ENCODE measurements at places on chromosomes 1 and 21.

GRCh38 chr1:109689844-109690405 is 2.3 kb downstream of the GSTM1 start:
- DNase-seq: no peak

- DNase-seq: no peak
Observed at GRCh38 chr1:151692226-151692625, 24.4 kb downstream of the CELF3 start.

DNA sequence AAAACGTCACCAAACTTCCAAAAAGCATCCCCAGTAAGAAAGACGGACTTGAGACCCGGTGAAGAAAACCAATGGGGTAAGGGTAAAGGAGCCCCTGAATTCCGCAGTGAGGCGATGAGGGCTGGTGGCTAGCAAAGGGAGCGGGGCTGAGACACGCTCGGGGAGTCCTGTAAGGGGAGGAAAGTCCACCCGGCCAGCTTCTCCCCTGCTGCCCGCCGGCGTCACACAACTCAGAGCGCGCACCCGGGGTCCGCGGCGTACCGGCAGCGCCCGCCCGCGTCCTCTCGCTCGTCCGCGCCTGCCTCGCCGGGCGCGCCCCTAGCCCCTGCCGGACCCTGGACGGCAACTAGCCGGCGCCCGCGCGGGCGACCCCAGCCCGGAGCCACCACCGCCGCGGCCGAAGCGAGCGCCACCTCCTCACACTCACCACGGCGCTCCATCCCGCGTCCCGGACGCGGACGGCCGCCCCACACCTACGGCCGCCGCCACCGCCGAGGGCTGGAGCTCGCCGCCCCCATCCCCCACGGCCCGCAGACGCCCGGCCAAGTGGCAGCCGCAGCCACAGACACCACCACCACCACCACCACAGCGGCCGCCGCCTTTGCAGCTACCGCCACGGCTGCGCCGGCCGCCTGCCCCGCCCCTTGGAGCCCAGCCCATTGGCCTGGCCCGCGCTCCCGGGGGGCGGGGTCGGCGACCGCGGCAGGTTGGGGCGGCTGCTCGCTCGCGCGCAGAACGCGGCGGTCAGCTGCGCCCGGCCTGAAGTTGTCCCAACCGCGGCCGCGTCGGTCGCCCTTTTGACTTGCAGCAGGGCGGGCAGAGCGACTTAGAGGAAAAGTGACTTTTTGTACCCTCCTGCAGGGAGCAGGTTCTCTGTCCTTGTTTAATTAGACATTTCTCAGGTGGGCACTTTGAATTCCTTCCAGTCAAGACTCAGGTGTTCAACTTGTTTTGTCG is 10.0 kb upstream of the ARHGAP29 start:
- no peak for DNase-seq

- DNase-seq: no peak
Observed at GRCh38 chr1:109091078-109091838, 694 bp downstream of the TMEM167B start.

- DNase-seq: no peak
Observed at GRCh38 chr1:56453016-56453415, 126.3 kb downstream of the PLPP3 start.

DNA sequence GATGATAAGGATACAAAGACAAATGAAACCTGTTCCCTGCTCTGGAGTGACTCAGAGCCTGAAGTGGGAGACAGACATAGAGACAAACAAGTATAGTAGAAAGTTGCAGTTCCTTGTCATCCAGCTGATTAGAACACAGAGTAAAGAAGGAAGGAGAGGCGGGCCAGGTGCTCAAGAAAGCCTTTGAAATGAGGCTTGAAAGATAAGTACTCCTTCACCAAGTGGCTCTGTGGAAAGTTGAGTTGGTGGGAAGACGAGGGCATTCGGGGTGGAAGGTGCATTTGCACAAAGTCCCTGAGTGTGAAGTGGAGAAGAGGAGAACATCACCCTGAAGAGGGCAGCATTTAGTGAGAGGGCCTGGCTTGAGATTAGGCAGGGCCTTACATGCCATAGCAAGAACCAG is 17.0 kb downstream of the MARK1 start:
- no peak for DNase-seq

Data from right renal pelvis (tissue), 4 donors.